ENCODE measurements at places on chromosomes 3 and 15. TPM values are rescaled to one million over a fixed set of nuclear protein-coding genes. Genes with fewer than 3 reads are reported as not detected.

The RPL22L1 gene
- 173 TPM for total RNA-seq

The FAM107A gene
- total RNA-seq, result 0.93 TPM

The ABHD2 gene
- total RNA-seq, result 51.1 TPM

The GOLGA6L7 gene
- total RNA-seq, result not detected

The FGF12 gene
- total RNA-seq, result 4.9 TPM

The UBE2E2 gene
- 51.1 TPM for total RNA-seq

The MESP2 gene
- total RNA-seq, result 1.2 TPM

The GOLGA6A gene
- total RNA-seq, result not detected

The AGBL1 gene
- total RNA-seq, result not detected

The TMC3 gene
- total RNA-seq, result 0.43 TPM

The C3orf22 gene
- not detected for total RNA-seq

The COL8A1 gene
- total RNA-seq, result 2.4 TPM

The SMCO1 gene
- not detected for total RNA-seq

The C2CD4B gene
- 2.0 TPM for total RNA-seq

The MUC4 gene
- total RNA-seq, result 1.7 TPM

The KCNH8 gene
- 0.97 TPM for total RNA-seq

The CCR9 gene
- 0.20 TPM for total RNA-seq

Measured in hepatocyte (in vitro differentiated cells).